ENCODE measurements at places on chromosomes 12 and 14.

DNA sequence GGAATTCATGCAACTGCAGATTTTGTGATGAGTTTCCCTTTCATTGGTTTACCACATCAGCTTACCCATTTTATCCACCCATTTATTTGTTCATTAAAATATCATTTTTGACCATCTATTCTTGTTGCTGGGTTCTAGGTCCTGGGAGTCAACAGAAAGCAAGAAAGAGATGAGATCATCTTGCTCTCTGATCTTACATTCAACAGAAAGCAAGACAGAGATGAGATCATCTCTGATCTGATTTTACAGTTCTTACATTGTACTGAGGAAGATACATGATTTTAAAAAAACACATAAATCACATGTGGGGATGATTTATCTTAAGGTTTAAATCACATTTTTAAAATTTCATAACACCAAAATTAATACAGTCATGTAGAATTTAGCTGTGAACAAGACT is 2.3 kb downstream of the TAS2R46 start:
- DNase-seq, result no peak

GRCh38 chr14:76262641-76263040 is 110.9 kb downstream of the GPATCH2L start:
- DNase-seq, result no peak

DNA sequence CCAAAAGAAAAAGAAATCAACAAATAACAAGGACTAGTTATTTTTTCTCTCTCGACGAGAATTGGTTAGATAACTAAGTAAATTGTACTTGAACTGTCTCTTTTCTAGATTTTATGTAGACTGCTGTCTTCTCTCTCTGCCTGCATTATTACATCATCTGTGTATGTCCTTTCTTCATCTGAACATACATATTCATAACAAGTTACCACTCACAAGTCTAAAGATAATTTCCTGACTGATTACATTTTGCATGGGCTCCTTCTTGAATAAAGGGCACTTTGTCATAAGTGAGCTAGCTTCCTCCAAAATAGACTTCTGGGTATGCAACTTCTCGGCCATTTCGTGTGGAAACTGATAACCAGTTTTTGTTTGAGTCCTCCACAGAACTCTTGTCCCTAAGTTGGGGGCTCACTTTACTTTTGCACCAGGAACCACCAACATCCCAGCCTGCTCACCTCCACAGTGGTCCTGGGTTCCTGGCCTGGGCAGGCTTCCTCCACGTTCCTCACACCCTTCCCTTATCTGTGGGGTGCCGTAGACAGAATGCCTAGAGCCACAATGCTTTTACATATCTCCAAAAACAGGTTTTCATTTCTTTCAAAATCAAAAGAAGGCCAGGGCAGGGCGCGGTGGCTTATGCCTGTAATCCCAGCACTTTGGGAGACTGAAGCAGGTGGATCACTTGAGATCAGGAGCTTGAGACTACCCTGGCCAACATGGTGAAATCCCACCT is 6.2 kb upstream of the DDX47 start:
- DNase-seq, result no peak

- DNase-seq, result no peak
These were observed 345.8 kb downstream of the CCDC91 start for GRCh38 chr12:28536088-28536487.

DNA sequence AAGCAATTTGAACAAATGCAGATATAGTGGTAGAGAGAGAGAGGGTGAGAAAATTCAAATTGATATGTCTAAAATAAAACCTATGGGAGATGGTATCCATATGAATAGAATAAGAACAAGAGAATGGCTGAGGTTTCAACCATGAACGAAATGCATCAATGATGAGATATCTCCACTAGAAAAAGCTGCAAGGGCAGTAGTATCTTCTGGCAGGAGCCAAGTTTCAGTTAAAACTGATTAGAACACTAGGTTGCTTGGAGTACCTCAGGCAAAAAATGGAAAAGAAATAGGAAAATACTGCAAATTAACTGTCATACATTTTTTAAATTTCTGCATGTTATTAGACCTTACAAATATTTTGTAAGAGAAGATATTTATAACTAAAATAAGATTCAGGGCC is 151.3 kb downstream of the ANKS1B start:
- no peak for DNase-seq

- DNase-seq, result no peak
These were observed 218.2 kb upstream of the AMIGO2 start for GRCh38 chr12:47297993-47298392.

GRCh38 chr12:75705749-75706711 is 194.6 kb upstream of the KRR1 start:
- DNase-seq, result no peak

- no peak for DNase-seq
These were observed 69.8 kb downstream of the HMGA2 start for GRCh38 chr12:65894088-65894487.

DNA sequence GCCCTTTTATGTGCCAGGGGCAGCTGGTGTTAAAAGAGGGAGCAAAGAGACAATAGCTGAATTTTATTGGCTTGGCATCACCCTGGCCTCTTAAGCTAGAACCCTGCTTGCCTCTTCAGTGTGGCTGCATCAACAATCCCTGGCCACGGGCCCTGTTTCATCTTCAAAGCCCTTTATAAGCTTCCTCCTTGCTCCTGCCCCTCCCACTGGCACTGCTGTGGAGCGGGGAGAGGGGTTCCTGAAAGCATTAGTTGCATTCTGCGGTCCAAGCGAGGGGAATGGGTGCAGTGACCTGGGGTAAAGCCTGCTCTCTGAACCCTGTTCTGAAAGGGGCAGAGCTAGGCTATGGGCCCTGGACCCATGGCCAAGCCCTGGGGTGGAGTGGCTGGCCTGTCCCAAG is 220 bp upstream of the KRT83 start:
- DNase-seq, result no peak

DNA sequence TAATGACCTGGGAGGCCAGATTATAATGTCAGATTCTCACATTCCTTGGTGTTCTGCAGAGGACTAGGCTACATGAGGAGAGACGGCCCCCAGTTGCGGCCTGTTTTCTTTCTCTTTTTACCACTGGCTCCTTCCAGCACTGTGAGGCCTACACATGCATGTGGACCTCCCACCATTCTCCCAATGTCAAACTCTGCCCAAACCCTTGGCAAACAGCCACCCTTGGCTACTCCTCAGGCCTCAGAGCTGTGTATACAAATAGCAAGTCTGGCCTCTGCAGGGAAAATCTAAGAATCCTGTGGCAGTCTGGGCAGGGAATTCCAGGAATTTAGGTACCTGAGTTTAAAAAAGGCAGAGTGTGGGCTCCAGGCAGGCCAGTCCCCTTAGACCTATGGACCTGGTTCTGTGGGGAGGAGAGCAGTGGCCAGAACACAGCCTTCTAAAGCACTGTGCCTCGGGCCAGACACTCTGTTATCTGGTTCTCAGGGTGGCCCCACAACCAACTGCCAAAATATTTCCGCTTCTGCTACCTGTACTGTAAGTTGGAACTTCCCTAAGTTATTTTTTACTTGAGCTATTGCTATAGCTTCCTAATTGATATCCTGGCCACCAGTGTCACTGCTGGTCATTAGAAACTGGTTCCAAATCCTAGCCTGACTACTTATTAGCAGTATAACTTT is 19.9 kb upstream of the NEDD1 start:
- no peak for DNase-seq

- DNase-seq, result no peak
These were observed 51.4 kb downstream of the FBXW8 start for GRCh38 chr12:116962197-116962596.

DNA sequence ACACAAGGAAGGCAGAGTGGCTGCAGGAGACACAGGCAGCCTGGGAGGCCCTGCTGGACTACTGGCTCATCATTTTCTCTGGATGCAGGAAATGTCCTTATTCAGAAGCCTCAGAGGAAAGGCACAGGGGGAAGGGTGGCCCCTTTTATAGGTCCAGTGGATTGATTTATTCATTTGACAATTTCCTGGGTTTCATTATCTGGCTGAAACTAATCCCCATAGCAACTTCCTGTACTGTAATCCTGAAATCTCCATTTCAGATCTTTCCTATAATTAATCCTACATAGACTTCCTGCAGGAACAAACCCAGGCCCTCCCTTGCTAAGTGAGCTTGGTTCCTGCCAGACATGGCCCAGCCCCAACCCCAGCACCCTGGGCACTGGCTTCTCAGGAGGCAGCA is 23.0 kb downstream of the KRT76 start:
- DNase-seq, result peak; percentile 28

DNA sequence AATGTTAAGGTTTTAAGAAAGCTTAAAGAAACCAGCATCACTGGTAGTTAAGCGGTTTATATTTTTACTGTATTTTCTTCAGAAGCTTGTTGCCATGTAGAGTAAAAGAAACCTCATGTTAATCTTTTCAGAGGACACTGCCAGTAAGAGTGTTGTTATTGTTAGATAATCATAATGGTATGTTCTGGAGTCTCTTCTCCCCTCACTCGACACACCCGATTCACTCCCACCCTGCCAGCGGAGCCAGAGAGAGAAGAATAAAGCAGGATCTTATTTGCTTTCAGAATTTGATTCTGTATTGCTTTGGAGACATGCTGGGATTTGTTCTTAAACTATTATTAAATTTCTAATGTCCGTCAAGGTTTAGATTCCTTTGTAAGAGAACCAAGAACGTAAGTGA is 113.7 kb downstream of the SAMD4A start:
- no peak for DNase-seq
